ENCODE measurements at places on chromosomes 1 and 21.

GRCh38 chr1:26811057-26811456 lies 15.4 kb upstream of the ZDHHC18 start:
- DNase-seq: no peak

- no peak for DNase-seq
Measured at GRCh38 chr1:24110642-24111261, 1.2 kb downstream of the MYOM3 start.

DNA sequence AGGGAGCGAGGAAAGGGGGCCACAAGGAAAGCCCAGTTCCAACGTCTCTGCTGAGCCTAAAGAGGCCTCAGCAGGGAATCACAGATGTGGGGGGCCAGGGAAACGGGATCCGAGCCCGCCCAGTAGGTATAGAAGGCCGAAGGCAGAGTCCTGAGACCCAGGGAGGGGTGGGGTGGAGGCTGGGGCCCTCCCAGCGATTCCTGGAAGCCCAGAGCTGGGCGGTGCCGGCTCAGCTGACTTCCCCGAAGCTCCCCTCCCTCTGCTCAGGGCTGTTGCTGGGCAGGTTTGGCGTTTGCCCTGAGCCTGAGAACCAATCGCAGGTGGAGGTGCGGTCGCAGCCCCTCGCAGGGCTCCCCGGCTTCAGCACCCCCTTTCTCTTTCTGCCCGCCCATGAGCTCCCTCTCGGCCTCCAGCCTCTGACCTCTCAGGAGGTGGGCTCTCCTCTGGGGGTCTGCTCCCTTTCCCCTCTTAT lies 12.8 kb downstream of the ADAMTSL4 start:
- peak; percentile 81 for DNase-seq

DNA sequence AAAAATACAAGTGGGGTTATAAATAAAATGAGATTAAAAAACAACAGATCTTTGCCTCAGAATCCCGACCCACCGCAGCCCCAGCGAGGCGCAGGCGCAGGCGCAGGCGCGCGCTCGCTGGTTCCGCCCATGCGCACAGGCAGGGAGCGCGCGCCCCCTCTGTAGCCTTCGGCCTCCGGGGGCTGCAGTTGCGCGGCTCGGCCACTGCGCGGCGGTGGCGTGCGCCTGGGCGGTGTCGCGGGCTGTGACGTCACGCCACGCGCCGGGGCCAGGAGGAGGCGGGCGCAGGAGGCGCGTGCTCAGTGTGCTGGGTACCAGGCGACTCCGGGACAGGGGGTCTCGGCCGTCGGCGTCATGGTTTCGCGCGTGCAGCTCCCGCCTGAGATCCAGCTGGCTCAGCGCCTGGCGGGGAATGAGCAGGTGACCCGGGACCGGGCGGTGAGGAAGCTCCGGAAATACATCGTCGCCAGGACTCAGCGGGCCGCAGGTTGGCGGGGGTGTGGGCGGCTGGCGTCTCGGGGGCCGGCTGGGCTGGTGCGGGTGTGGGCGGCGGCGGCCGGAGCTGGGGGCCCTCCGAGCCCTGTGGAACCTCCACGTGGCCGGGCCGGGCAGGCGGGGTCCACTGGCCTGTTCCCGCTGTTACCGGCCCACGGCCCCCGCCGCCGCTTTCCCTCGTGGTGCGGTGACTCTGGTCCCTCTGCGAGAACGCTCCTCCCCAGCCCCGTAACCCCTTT lies at the start of gene RRP1:
TSS of gene RRP1 (plus strand) at position 302 of the 734 bp plus-strand sequence. CDS start at position 355, 53 bp downstream.
- peak; percentile 94 for DNase-seq

DNA sequence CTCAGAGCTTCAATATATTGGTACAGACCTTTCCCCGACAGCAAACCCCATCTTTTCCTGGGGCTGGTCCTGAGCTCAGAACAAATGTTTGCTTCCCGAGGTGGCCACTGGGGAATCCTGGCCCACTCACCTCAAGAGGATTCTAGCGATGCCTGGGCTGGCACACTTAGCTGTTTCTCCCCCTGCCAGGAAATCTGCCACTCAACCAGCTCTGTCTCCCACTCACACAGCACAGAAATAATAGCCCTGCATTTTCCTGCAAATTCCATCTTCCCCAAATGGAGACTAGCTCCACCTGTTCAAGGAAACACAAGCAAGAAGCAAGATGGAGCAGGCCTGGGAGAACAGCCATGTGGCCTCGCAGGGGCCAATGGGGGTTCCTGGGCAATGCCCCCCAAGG lies 21.1 kb downstream of the KCNN3 start:
- DNase-seq: no peak

DNA sequence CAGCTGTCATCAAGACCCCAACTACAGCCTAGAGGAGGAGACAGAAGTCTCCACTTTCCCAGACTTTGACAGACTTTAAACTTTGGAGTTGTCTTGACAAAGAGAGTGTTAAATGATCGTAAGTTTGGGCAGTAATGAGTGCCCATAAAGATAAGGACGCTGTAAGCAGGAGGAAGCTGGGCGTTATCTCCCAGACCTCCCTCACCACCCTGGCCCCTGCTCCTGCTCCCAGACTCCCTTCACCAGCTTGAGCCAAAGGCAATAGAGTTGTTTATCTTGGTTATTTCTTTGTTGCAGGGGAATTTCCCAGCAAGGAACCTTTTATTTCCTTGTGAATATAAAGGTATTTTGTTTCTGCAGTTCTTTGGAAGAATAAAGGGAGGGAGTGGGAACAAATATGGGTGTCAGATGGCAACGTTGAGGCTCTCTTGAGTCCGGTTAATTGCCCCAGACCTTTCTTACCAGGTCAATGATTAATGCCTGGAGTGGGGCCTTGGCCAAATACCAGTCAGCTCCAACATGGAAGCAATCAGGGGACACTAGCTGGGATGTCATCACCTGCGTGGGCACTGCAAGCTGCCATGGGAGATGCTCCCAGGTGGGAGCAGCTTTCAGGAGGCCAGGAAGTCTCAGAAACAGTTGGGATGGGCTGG lies 4.4 kb downstream of the PIGR start:
- peak; percentile 48 for DNase-seq

DNA sequence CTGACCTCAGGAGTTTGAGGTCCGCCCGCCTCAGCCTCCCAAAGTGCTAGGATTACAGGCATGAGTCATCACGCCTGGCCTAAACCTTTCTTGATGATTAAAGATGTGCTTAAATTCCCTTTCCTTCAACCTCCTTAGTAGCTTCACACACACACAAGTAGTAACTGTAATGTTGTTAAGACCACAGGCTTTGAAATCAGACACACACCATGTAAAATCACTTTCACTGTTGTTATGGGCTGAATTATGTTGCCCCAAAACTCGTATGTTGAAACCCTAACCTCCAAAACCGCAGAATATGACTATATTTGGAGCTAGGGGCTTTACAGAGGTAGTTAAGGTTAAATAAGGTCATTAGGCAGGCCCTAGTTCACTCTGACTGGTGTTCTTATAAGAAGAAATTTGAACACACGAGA lies 180.2 kb downstream of the NR5A2 start:
- DNase-seq: no peak

- no peak for DNase-seq
Measured at GRCh38 chr1:112060261-112060660, 70.8 kb upstream of the KCND3 start.

DNA sequence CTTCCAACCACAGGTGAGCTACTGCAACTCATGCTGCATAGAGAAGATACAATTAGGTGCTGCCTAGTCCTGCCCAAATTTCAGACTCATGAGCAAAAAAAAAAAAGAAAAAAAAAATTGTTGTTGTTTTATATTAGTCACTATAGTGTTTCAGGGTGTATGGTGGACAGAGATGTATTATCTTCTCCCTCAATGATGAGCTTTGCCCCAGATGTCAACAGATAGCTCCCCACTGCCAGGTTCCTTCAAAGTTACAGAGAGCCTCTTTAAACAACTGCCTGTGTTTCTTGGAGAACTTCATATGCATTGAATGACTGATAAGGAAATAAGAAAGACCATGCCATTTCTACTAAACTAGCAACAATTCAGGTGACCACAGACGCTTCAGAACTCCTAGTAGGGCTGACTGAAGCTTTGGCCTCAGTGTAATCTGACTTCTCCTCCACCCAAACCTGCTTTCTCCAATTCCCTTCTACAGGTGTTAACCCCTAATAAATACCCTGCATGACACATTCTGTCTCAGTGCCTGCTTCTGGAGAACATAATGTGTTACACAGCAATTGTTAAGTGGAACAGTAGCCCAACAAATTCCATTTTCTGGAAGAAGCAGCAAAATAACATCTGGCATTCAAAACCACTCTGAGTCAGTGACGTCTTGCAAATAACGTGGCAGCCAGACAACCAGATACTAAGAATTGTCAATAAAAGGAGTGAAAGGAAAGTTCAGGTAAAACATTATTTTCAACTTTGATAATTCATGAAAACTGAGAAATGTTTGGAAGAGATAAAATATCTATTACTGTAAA lies 147.7 kb downstream of the CDC42BPA start:
- DNase-seq: no peak

DNA sequence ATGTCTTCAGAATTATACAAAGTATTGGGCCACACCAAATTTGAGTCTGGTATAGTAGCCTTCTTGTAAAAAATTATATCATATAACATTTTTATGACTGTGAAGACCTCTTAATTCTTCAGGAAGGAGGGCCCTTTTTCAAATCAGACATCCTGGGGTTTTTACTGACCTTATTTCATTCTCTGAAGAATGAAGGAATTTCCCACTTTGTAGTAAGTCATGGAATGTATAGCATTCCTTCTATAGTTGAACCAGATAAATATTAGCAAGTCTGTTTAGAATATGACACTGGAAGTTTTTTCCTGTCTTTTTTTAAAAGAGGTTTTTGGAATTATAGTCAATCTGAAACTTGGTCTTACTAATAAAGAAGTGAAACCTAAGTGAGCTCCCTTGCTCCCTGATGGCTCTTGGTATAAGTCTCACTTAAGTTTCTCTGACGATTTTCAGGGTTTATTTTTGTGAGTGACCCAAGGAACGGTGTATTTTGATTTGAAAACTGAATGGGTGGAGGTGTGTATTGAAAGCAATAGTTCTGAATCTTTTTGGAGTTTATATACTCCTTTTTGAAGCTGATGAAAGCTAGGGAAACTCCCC lies 23.7 kb downstream of the SNX27 start:
- no peak for DNase-seq

GRCh38 chr1:12472798-12473551 lies 145.0 kb downstream of the DHRS3 start:
- DNase-seq: no peak

DNA sequence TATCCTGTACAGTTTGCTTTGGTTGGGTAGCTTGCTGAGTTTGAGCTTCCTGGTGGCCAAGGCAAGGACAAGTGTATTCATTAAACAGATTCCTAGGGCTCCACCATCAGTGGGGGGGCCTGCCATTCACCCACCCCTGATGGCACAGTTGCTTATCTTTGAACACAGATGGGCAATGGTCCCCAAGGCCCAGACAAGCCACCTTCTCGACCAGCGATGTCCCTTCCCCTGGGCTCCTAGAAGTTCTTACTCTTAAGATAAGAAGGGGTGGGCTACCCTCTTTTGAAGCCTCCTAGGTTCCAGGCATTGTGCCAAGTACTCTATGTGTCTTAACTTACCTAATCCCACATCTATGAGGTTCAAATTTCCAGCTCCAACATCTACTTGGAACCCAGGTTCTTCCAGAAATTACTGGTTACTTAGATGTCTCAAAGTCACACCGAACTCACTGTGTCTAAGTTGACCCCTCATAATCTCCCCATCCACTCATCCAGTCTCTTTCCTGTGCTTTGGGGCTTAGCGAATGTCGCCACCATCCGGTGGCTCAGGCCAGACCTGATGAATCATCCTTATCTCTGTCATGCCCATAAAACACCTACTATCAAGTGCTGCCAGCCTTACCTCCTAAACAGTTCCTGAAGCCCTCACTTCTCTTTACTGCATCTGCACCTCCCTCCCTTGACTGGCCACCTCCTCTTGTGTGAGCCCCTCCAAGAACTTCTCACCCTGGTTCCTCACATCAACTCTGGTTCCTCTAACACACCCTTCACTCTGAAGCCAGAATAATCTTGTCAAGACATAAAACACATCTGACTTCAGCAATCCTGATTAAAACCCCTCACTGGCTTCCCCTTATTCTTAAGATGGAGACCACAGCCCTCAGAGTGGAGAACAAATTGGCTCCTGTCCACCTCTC lies 50.1 kb downstream of the KLHDC7A start:
- DNase-seq: no peak

DNA sequence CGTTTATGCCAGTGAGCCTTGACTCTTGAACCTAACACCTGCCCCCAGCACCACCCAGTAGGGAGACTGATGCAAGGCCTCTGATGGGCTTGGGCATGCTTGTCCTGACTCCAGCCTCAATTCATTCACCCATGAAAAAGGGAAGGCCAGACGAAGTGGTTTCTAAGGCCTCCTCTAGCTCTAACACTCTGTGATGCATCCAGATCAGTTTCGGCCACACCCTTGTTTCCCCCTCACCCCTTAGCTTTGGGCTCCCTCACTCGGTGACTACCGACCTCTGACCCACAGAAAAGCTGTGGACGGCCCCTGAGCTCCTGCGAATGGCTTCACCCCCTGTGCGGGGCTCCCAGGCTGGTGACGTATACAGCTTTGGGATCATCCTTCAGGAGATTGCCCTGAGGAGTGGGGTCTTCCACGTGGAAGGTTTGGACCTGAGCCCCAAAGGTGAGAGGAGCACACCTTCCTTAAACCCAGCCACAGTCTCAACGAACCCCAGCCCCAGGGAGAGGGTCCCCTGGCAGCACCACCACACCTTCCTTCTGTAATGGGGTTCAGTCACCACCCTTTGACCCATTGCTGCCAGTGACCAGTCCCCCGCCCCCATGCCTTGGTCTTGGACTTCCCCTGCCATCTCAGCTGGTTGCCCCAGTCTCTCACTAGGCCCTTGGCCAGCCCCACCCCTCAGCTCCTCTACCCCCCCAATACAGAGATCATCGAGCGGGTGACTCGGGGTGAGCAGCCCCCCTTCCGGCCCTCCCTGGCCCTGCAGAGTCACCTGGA lies 9.0 kb downstream of the NPR1 start:
- no peak for DNase-seq

- peak; percentile 31 for DNase-seq
Measured at GRCh38 chr21:14259747-14260146, 43.8 kb downstream of the RBM11 start.

GRCh38 chr21:14678973-14679574 lies 133.0 kb upstream of the SAMSN1 start:
- no peak for DNase-seq

GRCh38 chr1:4977701-4978100 lies 323.3 kb downstream of the AJAP1 start:
- DNase-seq: no peak

DNA sequence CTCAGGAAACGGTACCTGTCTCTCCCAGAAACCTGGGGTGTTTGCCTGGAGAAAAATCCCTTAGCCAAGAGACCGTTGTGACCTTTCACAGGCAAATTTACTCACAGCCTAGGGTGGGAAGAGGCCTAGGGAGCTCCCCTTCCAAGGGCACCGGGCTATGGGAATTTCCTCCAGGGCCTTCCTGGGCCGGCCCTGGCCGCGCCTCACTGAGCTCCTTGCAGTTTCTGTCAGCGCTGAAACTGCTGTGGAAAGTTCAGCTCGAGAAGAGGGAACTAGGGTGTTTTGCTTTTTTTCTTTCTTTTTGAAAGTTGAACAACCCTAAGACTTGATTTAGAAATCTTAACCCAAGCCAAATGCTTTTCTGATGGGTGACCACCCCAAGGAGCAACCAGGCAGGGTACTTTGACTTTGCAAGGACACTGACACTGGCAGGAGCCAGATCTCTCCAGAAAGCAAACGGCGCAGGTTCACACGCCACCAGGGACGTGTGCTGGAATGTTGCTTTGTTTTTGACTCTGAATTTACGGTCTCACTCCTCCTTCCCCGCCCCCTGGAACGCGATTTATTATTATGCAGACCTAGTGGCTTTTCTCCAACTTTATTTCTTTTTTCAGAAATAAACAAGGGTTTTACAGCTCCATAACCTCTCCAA lies 229.6 kb upstream of the JUN start:
- peak; percentile 8 for DNase-seq

All from HuH-7 (cell line).